ENCODE measurements at places on chromosomes 7 and 10.

- H3K27ac ChIP-seq: no peak overlapping the region
- no peak overlapping the region for H3K4me3 ChIP-seq
- no peaks in the 10 kb centered on the region for H3K27me3 ChIP-seq
- H3K36me3 ChIP-seq: peaks cover 29% of the 10 kb centered on the region
- peaks cover 7% of the 10 kb centered on the region for H3K4me1 ChIP-seq
These were observed 123.7 kb downstream of the LCOR start for GRCh38 chr10:96955794-96956193.

- H3K27me3 ChIP-seq: peaks cover 12% of the 10 kb centered on the region
- no peaks in the 10 kb centered on the region for H3K4me1 ChIP-seq
- no peak overlapping the region for H3K27ac ChIP-seq
- H3K4me3 ChIP-seq: no peak overlapping the region
- no peak for DNase-seq
- no peaks in the 10 kb centered on the region for H3K36me3 ChIP-seq
These were observed 7.8 kb upstream of the GPR141 start for GRCh38 chr7:37675749-37676148.

GRCh38 chr7:99260395-99260794 is 12.2 kb upstream of the MYH16 start:
- no peak overlapping the region for H3K27ac ChIP-seq
- no peak overlapping the region for H3K4me3 ChIP-seq
- no peaks in the 10 kb centered on the region for H3K4me1 ChIP-seq
- no peaks in the 10 kb centered on the region for H3K27me3 ChIP-seq
- no peak for DNase-seq

- DNase-seq: no peak
- H3K27ac ChIP-seq: no peak overlapping the region
- peaks cover 81% of the 10 kb centered on the region for H3K36me3 ChIP-seq
- H3K4me1 ChIP-seq: no peaks in the 10 kb centered on the region
These were observed 116.9 kb downstream of the SVOPL start for GRCh38 chr7:138584283-138584682.

- H3K4me3 ChIP-seq: no peak overlapping the region
- no peak for DNase-seq
- peaks cover 21% of the 10 kb centered on the region for H3K36me3 ChIP-seq
- no peaks in the 10 kb centered on the region for H3K27me3 ChIP-seq
- no peak overlapping the region for H3K27ac ChIP-seq
These were observed 111.9 kb downstream of the CHN2 start for GRCh38 chr7:29306319-29306991.

- peaks cover 2% of the 10 kb centered on the region for H3K4me1 ChIP-seq
- no peak overlapping the region for H3K4me3 ChIP-seq
- no peaks in the 10 kb centered on the region for H3K36me3 ChIP-seq
- DNase-seq: no peak
- H3K27me3 ChIP-seq: peaks cover 6% of the 10 kb centered on the region
These were observed 130.4 kb downstream of the CDH23 start for GRCh38 chr10:71527135-71527534.

GRCh38 chr10:76302481-76302880 is 871.1 kb downstream of the LRMDA start:
- H3K27me3 ChIP-seq: peaks cover 2% of the 10 kb centered on the region
- no peaks in the 10 kb centered on the region for H3K36me3 ChIP-seq
- H3K4me1 ChIP-seq: no peaks in the 10 kb centered on the region
- H3K4me3 ChIP-seq: no peak overlapping the region
- H3K27ac ChIP-seq: no peak overlapping the region
- no peak for DNase-seq

GRCh38 chr7:74581916-74582440 is 75.5 kb upstream of the GTF2I start:
- H3K4me3 ChIP-seq: no peak overlapping the region
- H3K27ac ChIP-seq: no peak overlapping the region
- H3K4me1 ChIP-seq: no peaks in the 10 kb centered on the region
- no peaks in the 10 kb centered on the region for H3K27me3 ChIP-seq

GRCh38 chr7:84083846-84084245 is 110.7 kb downstream of the SEMA3A start:
- no peaks in the 10 kb centered on the region for H3K36me3 ChIP-seq
- H3K4me1 ChIP-seq: peaks cover 5% of the 10 kb centered on the region
- H3K27ac ChIP-seq: no peak overlapping the region
- no peaks in the 10 kb centered on the region for H3K27me3 ChIP-seq

- H3K4me1 ChIP-seq: peaks cover 6% of the 10 kb centered on the region
- peaks cover 58% of the 10 kb centered on the region for H3K27me3 ChIP-seq
- no peaks in the 10 kb centered on the region for H3K36me3 ChIP-seq
These were observed 1.3 kb downstream of the GJD4 start for GRCh38 chr10:35606430-35606829.

DNA sequence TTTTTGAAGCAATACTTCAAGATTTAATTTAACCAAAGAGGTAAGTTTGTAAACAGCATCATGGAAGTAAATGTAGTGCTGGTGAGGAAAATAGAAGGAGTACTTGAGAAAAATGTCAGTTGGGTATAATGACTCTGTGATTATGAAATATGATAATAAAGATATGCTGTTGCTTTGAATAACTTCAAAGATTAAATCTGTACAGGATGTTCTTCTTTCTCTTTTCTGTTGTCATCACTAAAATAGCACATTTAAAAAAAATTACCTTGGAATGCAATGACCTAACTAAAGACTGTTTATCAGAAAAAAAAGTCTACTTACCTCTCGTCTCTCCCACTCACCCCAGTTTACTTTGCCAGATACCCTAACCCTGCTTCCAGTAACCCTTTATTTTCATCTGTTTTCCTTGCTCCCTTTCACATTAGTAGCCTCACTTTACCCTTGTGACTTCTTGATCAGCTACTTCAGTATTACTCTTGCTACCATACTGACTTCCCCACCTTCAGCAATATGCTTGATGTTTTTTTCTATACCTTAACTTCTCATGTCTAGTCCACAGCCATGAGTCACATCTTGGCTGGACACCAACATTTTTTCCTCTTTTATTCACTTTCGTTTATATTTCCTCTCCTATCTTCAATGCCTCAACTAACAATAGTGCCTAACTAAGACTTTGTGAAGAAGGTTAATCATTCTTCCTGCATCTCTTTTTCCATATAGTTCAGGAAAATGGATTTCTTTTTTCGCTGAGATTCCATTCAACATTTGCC is 29.7 kb upstream of the TAS2R16 start:
- no peak overlapping the region for H3K4me3 ChIP-seq
- H3K27me3 ChIP-seq: no peaks in the 10 kb centered on the region
- H3K27ac ChIP-seq: no peak overlapping the region
- H3K36me3 ChIP-seq: peaks cover 10% of the 10 kb centered on the region

GRCh38 chr10:106252541-106252940 is 912.0 kb downstream of the SORCS1 start:
- no peaks in the 10 kb centered on the region for H3K36me3 ChIP-seq
- no peak for DNase-seq
- H3K27me3 ChIP-seq: no peaks in the 10 kb centered on the region
- H3K4me1 ChIP-seq: no peaks in the 10 kb centered on the region
- no peak overlapping the region for H3K4me3 ChIP-seq

- H3K27ac ChIP-seq: no peak overlapping the region
- H3K27me3 ChIP-seq: peaks cover 9% of the 10 kb centered on the region
- H3K36me3 ChIP-seq: no peaks in the 10 kb centered on the region
- H3K4me3 ChIP-seq: no peak overlapping the region
- H3K4me1 ChIP-seq: peaks cover 8% of the 10 kb centered on the region
These were observed 191.2 kb upstream of the MGMT start for GRCh38 chr10:129275886-129276285.

- DNase-seq: no peak
- peak overlapping the region; percentile 14 for H3K27ac ChIP-seq
- H3K4me1 ChIP-seq: peaks cover 16% of the 10 kb centered on the region
- H3K4me3 ChIP-seq: no peak overlapping the region
- H3K36me3 ChIP-seq: no peaks in the 10 kb centered on the region
These were observed 44.3 kb upstream of the GLCCI1 start for GRCh38 chr7:7924303-7924702.

- no peaks in the 10 kb centered on the region for H3K4me1 ChIP-seq
- peaks cover 4% of the 10 kb centered on the region for H3K36me3 ChIP-seq
- H3K27ac ChIP-seq: no peak overlapping the region
- DNase-seq: no peak
- H3K27me3 ChIP-seq: no peaks in the 10 kb centered on the region
These were observed 97.4 kb upstream of the BMPER start for GRCh38 chr7:33807779-33808482.

GRCh38 chr7:108026116-108026515 is 23.2 kb upstream of the LAMB1 start:
- H3K4me1 ChIP-seq: no peaks in the 10 kb centered on the region
- H3K27me3 ChIP-seq: no peaks in the 10 kb centered on the region
- no peak for DNase-seq
- H3K36me3 ChIP-seq: no peaks in the 10 kb centered on the region
- H3K4me3 ChIP-seq: no peak overlapping the region

DNA sequence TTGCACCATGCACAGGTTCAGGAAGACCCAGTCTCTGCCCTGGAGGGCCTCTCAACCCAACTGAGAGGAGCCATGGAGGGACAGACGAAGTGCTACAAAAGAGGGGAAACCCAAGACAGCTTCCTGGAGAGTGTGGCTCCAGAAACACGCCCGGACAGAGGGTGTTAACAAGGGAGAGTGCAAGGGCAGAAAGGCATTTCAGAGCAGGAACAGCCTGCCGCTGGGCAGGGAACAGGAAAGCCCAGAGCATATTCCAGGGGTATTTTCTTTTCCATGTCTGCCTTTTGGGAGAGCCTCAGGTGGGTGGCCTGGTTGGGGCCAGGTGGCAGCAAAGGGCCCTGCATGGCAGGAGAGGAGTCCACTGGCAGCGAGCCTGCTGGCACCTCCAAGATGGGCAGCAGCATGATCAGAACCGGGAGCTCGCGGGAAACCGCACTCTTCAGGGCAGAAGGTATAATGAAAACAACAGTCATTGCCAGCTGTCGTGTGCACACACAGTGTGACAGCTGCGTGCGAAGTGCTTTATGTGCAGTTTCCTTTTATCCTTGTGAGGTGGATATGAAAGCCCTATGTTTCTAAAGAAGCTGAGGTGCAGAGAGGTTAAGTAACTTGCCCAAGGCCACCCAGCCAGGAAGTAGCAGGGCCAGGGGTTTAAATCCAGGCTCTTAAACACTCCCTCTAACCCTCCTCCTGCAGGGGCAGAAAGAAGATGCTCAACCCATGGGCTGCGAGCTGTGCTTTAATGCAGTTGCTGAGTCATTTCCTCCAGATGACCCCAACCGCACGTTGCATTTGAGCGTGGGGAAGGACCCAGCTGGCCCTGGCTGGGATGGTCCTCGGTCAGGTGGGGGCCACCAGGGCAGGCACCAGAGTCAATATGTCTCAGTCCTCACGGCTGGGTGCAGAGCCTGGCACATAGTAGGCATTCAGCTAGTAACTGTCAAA is 128.6 kb downstream of the OAT start:
- no peaks in the 10 kb centered on the region for H3K36me3 ChIP-seq
- H3K4me3 ChIP-seq: no peak overlapping the region
- H3K4me1 ChIP-seq: peaks cover 2% of the 10 kb centered on the region
- DNase-seq: no peak
- H3K27me3 ChIP-seq: no peaks in the 10 kb centered on the region
- H3K27ac ChIP-seq: no peak overlapping the region

DNA sequence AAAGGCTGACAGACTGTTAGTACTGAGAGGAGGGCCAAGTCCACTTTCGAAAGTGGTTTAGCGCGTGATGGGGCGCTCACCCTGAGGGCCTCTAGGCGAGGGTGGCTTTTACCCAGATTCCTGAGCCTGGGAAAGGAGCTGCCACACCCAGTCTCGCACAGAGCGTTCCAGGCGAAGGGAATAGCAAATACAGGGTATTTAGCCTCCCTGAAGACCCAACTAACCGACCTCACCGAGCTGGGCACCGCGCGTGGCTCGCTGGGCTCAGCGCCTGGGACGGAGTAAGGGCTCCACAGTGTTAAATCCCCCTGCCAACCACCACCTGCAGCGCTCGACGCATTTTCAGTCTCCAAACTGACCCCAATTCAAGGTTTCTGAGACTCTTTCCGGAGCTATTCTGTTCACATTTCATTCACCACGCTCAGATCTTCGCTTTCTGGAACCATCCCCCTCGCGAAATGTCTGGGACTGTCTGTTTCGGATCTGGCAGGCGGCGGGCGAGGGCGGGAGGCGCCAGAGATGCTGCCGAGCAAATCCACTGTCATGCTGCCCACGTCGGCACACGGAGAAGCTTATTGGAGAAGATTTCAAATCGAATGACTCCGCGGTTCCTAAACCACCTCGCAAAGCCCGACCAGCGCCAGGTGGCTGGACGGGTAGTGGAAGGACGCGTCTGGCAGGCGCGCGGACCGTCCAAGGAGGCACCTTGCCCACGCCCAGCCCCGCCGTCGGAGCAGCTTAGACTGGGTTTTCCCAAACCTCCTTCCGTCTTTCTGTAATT is 1.4 kb upstream of the OSBPL3 start:
- peak; percentile 38 for DNase-seq
- no peaks in the 10 kb centered on the region for H3K27me3 ChIP-seq
- peak overlapping the region; percentile 86 for H3K27ac ChIP-seq
- peak overlapping the region; percentile 95 for H3K4me3 ChIP-seq
